ENCODE measurements at places on chromosomes 12 and 14.

GRCh38 chr12:75844985-75845384 lies 186.6 kb downstream of the PHLDA1 start:
- DNase-seq, result no peak

- no peak for DNase-seq
Measured at GRCh38 chr12:388012-388411, 1.1 kb downstream of the KDM5A start.

GRCh38 chr12:22851532-22851931 lies 226.6 kb downstream of the ETNK1 start:
- no peak for DNase-seq

GRCh38 chr12:48329199-48329939 lies 21.4 kb downstream of the ZNF641 start:
- DNase-seq, result no peak

DNA sequence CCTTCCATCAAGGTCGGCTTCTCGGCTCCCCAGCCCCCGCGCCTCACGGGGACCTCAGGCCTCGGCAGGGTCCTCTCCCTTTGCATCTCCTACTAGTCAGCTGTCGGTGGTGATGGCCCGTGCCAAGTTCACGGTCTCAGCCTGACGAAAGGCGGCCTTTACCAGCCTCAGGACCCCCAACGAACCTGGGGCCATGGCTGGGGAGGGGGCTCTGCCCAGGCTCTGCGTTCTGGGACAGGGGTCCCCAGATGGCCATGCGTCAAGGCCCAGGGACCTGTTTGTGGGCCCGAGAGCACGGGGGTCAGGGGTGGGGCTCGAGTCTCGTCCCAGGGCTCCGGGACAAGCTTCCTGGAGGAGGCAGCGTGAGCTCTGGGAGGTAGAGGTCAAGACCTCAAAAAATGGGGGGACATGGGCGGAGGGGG lies 32.8 kb upstream of the DEGS2 start:
- DNase-seq, result peak; percentile 55

All from left ventricle myocardium superior (tissue), 1 donor.